ENCODE measurements at places on chromosomes 7 and 10.

DNA sequence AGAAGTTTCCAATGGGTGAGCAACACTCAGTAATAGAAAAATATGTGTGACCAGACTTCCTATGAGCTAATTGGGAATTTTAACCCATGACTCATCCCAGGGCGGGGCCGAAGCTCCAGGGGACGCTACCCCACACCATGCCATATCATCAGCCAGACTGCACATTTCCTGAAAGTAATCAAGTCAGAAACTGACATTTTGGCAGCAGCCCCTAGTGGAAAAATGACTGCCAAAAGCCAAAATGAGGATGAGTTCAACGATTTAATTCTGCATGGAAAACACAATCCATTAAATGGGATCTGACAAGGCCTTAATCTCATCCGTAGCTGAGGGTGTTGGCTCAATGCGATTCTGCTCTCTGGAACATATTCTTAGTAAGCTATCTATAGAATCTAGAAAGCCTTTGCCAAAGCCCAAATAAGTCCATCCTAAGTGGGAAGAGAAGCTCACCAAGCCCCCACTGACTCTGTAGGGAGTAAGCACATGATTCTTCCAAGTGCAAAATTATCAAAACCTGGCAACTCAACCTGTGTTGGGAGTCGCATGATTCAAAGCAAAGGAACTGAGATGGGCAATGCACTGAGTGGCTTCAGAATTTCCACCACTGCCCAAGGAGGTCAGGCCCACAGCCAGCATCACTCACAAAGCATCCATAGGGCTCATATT, 93.1 kb upstream of the PDE1C start:
- no peak for DNase-seq

GRCh38 chr10:126122881-126123280, 226.5 kb downstream of the FANK1 start:
- DNase-seq: no peak

DNA sequence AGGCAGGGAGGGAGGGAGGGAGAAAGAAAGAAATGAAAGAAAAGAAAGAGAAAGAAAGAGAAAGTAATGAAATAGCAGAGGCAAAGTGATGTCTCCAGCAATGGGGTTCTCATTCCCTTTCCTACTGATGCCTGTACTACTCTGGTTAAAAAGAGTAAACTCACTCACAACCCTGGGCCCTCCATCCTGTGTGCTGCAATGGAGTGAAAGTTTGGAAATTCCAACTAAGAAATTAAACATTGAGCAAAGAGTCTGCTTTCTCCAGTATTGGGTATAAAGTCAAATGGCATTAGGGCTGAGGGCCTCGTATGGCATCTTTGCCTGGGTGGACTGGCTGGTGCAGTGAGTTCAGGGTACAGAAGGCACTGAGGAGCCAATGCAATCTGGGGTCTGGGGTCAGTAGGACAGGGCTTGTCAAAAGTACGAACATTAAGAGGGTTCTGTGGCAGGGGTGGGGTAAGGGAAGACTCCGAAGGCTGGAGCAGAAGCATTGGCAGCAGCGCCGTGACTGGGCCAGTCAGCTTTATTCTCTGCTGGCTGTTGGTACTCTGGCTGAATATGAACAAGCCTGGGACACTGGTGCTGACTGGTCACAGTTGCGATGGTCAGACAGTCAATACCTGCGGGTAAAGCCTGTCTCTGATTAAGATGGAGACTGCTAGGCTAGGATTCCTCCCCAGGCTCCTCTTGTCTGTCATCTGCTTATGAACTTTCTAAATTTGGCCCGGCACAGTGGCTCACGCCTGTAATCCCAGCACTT, 24.1 kb upstream of the TNS3 start:
- no peak for DNase-seq

- no peak for DNase-seq
Measured at GRCh38 chr7:51255536-51256208, 60.9 kb downstream of the COBL start.

DNA sequence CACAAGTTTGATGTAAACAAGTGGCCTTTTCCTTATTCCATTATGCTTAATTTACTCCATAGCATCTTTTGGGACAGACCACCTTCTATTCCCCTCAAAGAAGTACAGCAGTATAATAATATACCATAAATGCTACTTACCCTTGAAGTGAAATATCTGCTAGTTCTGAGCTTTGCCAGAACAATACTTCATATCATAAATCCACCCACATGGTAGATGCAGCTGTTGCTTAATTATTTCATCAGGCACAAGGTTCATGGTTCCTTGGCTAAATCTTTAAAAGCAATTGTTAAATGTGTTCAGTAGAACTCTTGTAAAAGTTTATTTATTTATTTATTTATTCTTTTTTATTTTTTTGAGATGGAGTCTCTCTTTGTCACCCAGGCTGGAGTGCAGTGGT, 32.9 kb downstream of the CSTF2T start:
- DNase-seq: no peak

Data from inflammatory macrophage (primary cell).